ENCODE measurements at places on chromosomes 6 and 20.

DNA sequence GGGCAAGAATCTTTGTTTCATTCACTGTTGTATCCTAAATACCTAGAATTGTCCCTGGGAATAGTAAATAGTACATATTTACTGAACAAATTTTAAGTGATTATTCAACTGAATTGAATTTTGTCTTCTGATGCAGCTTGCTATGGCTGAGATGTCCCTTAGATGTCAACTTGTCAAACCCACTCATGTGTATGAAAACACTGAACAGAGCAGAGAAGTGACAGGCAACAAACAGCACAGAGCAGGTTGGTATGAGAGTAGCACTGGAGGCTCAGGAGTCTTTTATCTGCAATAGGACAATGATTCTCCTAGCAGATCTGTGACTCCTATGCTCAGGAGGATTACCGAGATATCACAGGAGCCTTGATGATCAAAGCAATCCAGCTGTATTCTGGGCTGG, 540.1 kb upstream of the CHD6 start:
- no peak for DNase-seq

DNA sequence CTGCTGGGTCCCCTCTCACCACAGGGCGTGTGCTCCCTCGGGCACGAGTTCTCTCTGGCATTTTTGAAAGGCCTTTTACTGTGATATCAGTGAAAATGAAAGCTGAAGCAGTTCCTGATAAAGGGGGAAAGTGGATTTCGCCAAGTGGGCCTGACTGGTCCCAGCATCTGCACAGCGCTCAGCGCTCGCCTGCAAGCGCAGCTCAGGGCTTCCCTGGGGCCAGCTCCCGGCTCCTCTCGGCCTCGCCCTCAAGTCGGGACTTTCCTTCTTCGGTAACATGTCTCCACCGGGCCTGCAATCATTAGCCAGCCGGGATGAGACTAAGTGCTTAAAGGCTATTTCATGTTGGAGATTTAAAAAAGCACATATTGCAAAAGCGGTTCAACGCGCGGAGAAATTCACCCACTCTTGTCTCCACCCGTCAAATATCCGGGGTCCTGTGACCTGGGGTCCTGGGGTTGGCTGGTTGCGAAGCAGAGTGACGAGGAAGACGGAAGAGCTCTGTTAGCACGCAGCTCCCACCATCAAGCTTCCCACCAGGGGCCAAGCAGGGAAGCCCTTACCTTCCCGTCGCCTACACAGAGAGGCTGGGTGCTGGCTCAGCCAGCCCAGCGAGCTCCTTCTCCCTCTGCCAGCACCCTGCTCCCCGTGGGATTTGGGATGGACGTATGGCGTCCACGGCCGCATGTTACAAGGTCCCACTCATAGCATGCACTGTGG, 114.1 kb downstream of the SMOC2 start:
- DNase-seq, result no peak

DNA sequence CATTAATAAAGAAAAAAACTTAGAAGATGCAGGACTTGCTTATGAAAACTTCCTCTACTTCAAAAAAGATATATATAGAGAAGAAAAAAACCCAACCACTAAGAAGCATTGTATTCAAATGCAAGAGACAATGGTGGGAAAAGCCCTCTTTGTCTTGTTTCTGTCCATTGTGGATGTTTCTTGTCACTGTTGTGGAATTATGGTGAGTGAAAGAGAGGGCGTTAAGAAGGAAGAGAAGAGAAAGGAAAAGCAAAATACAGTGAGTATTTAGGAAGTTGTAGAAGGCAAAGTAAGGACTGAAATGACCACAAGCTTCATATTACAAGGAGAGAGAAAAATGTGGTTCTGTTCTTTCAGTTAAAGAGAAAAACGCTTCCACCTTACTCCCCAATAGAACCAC, 14.1 kb upstream of the THBD start:
- DNase-seq, result no peak

DNA sequence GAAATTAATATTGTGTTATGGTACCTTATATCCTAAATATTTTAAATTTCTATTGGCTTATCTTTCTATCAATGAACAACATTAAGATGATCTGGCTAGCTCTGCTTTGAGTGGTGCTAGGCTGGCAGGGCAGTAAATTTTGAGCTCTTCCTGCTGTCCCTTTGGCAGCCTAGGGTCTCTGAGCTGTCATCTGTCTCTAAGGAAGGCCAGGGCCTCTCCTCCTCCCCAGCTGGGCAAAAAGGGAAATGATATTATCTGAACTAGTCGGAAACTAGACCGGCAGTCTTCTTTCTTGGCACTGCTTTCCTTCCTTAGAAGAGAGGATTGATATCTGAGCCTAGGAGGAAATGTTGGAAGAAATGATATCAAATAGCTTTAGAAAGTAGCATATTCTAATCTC, 176.7 kb upstream of the BTBD3 start:
- DNase-seq, result no peak
